ENCODE measurements at places on chromosomes 4 and X.
A peak's percentile ranks its signal among the peaks of the same experiment; 100 is the strongest.

DNA sequence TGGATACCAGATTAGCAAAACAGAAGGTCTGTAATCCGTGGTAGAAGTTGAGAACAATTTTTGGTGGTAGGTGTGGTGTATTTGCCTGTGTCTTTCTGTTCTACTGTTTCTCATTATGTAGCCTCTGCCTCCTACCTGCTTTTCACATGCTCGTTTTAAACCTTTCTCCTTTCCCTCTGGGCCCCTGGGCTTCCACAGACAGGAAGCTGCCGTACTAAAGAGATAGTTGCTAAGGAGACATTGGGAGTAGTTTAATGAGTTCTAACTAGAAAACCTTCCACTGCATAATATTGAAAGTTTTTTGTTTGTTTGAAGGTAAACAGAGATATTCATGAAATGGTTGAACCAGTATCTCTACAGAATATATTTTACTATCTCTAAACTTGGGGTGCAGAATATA lies 107.8 kb downstream of the STOX2 start:
- DNase-seq, result no peak

DNA sequence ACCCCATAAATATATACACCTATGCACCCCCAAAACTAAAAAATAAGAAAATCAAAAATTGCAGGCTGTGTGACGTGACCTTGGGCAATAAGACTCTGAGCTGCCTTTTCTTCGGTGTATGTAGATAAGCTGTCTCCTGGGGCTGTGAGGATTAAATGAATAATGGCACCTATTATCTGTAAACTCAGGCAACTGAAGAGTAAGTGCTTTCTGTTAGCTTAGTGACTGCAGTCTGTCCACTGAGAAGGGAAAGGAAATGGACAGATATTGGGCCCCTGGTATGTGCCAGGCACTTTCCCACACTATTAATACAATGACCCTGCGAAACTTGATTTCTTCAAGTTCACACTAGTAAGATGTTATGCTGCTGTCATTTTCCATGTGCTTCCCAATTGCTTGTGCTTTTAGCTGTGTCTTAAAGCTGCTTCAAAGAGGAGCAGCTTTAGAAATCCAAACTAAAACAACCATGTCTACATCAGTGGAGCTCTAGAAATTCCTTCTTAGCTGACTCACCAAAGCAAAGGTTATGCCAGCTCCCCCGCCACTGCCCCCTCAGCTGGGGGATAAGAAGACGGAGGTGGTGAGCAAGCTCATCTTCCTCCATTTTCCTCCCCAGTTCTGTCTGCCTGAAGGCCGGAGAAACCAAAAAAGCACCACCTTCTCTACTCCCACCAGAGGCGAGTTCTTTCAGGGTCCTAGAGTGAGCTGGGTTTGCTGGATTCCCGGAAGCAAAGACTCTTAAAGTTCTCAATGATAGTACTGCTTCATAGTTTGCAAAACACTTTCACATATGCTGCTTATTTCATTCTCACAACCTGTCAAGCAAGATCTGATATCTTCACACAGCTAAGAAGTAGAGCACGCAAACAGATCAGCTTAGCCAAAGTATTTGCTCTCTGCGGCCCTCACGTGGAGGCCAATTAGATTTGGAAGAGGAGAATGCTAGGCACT lies 8.8 kb upstream of the DGAT2L6 start:
- DNase-seq, result no peak

DNA sequence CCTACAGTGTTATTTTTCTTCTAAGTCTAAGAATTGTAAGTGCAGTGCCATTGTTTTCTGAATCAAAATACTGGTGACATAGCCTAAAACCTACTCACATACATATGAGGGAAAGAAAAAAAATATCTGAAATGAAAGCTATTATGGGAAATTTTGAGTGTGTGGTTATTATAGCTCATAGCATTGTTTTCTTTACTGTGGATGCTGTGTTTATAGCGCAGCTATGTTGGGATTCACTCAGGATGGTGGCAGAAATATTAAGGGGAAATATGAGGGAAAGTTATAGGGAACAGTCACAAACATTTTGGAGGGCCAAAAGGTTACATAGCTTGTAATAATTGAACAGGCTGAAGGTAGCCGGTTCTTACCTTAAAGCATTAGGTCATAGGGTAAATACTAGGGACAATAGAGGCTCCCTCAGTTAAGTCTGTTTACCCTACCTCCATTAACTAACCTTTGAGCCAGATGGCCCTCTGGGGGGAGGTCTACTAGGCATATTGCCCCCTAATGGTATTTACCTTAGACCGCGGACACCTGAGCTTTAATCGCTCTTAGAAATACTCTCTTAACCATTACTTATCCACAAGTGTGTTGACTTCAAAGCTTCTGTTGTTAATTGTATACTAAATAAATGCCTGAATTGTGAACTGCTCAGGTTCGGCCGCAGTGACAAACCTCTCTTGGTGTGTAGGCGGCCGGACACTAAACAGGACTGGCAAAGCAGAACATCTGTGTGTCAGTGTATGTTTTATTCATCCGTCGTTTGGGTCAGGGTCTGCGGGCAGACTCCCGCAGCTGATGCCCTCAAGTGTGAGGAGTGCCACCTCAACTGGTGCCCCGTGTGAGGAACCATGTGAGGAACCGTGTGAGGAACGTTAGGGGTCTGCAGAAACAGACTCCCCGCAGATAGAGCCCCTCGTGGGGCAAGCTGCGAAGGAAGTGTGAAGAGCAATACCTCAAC lies 21.3 kb upstream of the SULT1B1 start:
- no peak for DNase-seq

GRCh38 chr4:119628281-119629141 lies at the start of gene PDE5A:
TSS of gene PDE5A (minus strand) at chr4:119628804. CDS start at chr4:119628671, 133 bp downstream.
- peak; percentile 62 for DNase-seq

DNA sequence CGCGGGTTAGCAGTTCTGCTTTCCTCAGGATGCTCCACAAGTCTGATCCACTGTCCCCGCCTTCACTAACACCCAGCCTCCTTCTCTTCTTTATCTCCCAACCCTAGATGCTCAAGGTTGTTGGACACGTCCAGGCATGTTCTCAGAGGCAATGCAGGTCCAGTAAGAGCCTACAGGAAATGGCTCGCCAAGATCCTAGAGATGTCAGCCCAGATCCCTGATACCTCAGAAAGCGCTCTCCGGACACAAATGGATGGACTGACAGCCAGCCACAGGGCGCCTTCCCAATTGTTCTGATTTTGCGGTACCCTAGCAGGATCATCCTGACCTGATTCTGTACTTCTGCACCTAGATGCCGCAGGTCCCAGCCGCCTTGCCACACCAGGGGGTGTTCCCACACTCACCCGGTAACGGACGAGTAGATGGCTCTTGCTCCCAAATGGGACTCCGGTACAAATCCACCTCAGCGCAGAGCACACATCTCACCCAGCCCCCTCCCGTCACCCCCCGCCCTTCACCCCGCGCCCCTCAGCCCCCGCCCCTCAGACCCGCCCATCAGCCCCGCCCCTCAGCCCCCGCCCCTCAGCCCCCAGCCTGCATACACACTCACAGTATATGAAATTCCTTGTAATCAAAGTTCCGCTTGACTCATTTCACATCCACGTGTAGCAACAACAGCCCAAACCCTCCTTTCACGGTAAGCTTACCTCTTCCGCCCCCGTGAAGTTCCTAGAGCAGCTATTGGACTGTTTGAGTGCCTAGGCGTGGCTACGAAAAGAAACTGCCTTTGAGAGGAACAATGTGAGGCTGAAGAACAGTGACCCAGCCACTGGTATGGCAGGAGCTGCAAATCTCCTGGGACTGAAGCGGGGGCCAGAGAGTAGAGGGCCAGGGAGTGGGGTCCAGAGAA lies at the start of gene EDA2R:
Gene EDA2R (minus strand): TSS at position 488 of the 910 bp plus-strand sequence. CDS start 23,058 bp downstream, outside the sequence.
- no peak for DNase-seq

DNA sequence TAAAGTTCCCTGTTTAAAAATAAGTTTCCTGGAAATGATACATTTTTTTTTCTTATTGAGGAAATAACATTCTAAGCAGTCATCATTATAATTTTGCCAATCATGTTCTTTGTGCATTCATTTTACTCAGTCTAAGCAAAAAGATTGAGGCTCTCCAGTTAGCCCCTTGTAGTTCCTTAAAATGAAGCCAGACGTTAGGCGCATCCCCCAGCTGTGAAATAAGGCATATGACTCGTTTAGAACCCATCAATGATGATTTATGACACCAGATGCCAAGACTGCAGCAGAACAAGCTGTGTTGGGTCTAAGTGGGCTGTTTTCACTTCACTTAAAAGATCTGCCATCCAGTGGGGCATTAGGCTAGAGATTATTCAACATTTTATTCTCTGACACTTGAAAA lies 17.0 kb downstream of the PDGFC start:
- DNase-seq, result no peak

- DNase-seq, result no peak
Measured at GRCh38 chr4:48369248-48369647, 27.9 kb downstream of the SLAIN2 start.

DNA sequence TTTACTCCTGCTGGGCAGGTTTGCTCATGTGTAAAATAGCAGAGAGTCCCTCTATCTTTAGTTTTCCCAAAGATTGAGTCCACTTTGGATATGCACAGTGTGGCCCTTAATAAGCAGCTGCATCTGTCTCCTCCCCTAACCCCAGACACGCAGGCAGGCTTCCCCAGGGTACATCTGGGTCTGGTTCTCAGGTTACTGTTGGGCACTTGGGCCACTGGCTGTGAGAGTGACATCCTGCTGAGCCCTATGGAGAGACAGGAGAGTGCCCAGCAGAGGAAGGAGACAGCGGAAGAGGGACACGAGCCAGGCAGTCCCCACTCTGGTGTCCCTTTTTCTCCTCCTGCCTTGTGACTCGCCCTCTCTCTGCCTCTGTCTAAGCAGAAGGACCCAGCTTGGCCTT lies 16.0 kb downstream of the XK start:
- no peak for DNase-seq

GRCh38 chr4:54661686-54662085 lies 3.9 kb downstream of the KIT start:
- DNase-seq, result no peak

GRCh38 chrX:103149652-103150051 lies 56.7 kb upstream of the NXF3 start:
- no peak for DNase-seq

GRCh38 chr4:158827543-158827981 lies 58.7 kb downstream of the FNIP2 start:
- no peak for DNase-seq

DNA sequence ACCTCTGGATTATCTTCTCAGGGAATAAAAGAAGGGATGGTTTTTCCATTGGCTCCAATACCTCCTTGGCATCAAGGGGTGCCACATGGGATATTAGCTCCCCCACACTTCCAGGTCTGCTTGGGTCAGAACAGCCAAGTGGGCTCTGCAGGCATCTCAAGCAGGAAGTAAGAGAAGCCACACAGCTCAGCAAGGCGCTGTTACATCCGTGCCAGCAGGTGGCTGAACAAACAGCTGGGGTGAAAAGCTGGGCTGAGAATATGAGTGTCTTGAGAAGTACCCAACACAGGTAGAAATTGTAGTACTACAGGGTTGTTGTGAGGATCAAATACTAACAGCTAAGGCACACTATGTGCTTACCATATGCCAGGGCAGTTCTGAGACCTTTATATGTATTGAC lies 76.7 kb upstream of the TMEM150C start:
- no peak for DNase-seq

DNA sequence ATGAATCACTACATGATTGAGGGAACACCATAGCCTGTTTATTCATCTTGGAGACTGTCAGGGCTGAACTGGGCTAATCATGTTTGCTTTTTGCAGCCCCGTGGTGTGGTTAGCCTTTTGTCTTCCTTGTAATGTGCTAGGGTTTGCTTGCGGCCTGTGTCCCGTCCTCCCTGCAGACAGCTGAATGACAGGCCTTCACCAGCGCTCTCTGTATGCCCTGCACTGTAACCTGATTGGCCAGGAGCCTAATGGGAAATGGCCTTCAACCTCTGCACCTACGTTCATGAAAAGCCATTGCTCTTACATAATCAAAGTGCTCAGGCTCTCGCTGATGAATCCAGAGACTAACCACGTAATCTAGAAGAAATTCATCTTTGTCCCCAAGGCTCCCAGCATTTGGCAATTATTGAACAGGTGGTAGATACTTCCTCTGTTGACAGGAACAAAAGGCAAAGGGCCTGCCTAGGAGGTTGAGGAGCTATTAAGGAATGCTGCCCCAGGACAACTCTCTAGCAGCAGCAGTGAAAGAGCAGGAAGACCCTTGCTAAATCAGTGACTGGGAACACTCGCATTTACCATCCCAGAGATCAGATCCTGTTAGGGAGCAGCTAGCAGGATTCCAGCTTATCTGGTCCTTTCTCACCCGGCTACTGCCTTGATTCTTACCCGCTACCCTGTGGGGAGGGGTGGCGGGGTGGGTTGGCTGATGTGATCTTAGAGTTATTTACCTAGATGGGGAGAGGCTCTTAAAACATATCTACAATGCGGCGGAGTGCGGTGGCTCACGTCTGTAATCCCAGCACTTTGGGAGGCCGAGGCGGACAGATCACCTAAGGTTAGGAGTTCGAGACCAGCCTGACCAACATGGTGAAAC lies 42.3 kb upstream of the FAT1 start:
- DNase-seq, result no peak

GRCh38 chr4:14943749-14944148 lies 58.5 kb upstream of the CPEB2 start:
- DNase-seq, result no peak

GRCh38 chr4:10192331-10192730 lies 75.7 kb upstream of the WDR1 start:
- DNase-seq, result no peak

GRCh38 chr4:47718696-47719095 lies 119.2 kb downstream of the CORIN start:
- DNase-seq, result no peak
